Left kidney (tissue), 8 donors: ENCODE measurements at places on chromosomes 4 and X.

DNA sequence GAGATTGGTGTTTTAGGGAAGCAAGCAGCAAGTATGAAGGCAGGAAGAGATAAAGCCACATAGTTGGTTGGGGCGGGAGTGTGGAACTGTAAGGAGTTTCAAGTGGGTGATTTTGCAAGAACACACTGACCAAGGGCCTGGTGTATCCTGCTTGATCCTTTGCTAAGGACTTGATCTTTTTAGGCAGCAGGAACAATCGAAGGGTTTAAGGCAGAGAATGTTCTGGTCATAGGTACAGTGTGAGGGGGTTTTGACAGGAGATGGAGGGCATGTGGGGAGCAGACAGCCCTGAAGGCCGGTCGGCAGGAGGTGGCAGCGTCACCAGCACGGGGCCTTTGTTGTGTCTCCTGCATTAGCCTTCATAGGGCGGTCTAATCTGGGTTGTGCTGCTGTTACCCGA lies 54.7 kb downstream of the FAM193A start:
- DNase-seq = no peak

GRCh38 chr4:174549721-174550120 lies 27.4 kb upstream of the HPGD start:
- DNase-seq = no peak

- no peak for DNase-seq
Measured at GRCh38 chr4:8090312-8090711, 68.3 kb downstream of the ABLIM2 start.

DNA sequence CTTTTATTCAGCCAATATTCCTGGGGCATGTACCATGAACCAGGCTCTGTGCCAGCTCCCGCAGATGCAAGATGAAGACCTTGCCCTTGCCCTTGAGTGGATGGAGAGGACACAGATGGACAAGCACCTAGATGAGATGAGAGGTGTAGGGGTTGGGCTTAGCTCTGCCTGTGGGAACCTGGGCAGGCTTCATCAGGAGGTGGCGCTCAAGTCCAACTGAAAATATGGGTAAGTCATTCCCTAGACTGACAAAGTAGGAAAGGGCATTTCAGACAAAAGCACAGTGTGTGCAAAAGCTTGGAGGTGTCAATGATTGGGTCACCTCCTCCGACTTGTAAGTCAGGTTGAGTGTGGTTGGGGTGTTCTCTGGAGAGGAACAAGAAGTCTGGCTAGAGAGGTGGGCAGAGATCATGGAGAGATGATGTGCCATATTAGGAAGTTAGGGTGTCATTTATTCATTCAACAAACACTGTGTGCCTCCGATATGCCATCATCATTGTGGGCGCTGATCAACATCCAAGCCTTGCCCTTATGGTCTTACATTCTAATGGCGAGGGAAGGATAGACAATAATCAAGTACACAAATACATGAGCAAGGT lies 64.6 kb downstream of the ANAPC4 start:
- peak; percentile 64 for DNase-seq

- DNase-seq = no peak
Measured at GRCh38 chr4:130336585-130337217, 1240.7 kb downstream of the C4orf33 start.

GRCh38 chrX:107726816-107727534 lies 48.6 kb downstream of the TSC22D3 start:
- no peak for DNase-seq

GRCh38 chr4:47462799-47463234 lies 685 bp downstream of the COMMD8 start:
- peak; percentile 15 for DNase-seq

DNA sequence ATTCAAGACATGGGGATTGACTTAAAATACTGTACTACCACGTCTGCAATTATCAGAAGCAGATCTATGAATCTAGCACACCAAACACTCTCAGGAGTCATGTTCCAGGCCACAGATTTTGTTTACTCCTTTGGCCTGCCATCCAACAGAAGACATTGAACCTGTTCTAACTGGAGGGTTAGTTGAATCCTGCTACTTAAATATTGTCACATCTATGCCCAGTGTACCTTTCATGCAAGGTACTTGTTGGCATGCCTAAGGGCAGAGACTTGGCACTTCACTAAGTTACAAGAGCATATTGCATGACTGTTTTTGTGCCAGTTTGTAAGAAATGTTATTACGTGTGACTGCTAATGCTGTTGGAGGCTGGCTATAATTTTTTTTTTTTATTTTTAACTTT lies 126.9 kb upstream of the BCOR start:
- no peak for DNase-seq

GRCh38 chrX:104513162-104513561 lies 52.8 kb upstream of the IL1RAPL2 start:
- no peak for DNase-seq

DNA sequence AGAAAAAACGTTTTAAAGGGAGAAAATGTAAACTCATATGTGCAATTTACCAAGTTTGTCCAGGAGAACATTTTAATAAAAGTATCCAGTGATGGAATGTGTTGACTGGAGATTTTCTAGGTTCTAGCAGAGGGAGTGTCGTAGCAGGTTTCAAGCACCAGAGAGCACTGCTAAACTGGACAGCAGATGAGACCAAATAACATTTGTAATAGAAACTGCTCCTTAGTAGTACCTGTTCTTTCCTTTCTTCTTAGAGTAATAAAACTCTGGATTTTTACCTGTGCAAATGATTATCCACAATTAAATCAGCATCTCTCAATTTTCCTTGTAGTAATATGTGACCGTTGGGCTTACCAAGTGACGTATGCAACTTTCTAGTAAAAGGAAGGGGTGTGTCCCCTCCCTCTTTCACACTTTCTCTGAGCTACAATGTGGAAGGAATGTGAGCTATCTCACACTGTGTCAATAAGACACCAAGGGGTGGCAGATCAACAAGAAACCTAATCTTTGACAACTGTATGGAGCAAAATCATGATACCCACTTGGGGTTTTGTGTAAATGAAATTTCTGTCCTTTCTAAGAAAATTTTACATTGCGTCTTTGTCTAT lies 9.5 kb downstream of the HPGDS start:
- DNase-seq = peak; percentile 13

DNA sequence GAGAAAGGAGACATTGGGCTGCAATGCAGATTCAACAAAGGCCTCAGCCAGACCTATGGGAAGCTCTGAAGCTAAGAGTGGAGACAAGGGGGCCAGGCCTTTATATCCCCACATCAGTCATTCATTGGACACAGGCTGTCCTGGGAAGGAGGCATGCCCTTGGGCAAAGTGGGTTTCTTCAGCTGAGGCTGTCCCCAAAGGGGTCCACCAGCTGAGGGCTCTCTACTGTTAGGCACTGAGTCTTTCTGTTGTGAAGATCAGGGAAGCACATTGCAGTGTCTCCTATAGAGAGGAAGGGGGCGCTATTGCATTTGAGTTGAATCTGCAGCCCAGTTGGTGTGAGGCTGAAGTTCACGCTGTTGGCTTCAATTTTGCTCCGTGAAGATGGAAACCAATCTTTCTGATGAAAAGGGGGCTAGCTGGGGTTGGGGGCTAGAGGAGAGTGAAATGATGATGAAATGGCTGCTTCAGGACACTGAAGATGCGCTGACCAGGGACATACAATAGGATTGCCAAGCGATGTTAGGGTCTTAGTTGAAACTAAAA lies 48.0 kb downstream of the SLC25A5 start:
- DNase-seq = peak; percentile 50

DNA sequence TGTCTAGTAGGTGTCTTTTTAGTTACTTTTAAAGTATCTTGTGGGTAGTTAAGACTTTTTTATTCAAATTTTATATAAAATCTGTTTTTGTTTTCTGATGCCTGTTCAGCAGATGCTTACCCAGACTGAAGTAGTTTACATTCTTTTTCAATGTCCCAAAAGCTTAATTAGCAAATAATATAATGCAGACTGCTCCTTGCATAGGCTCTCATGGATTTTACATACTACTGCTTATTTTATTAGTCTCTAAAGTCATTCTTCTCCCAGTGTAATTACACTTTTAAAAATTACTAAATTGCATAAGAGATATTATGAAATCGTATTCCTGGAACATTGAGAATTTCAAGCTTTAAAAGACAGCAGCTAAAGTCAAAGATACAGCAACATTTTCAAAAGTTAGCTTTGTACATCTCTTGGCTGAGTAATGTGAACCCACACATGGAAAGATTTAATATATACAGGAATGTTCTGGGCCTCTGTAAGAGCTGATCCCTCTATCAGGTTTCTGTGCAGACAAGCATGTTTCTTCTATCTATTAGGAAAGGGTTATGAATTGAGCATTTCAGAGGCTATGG lies 148.4 kb upstream of the SPRY1 start:
- no peak for DNase-seq
